ENCODE measurements at places on chromosomes 2 and 18. TPM values are rescaled to one million over a fixed set of nuclear protein-coding genes. Genes with fewer than 3 reads are reported as not detected.

DNA sequence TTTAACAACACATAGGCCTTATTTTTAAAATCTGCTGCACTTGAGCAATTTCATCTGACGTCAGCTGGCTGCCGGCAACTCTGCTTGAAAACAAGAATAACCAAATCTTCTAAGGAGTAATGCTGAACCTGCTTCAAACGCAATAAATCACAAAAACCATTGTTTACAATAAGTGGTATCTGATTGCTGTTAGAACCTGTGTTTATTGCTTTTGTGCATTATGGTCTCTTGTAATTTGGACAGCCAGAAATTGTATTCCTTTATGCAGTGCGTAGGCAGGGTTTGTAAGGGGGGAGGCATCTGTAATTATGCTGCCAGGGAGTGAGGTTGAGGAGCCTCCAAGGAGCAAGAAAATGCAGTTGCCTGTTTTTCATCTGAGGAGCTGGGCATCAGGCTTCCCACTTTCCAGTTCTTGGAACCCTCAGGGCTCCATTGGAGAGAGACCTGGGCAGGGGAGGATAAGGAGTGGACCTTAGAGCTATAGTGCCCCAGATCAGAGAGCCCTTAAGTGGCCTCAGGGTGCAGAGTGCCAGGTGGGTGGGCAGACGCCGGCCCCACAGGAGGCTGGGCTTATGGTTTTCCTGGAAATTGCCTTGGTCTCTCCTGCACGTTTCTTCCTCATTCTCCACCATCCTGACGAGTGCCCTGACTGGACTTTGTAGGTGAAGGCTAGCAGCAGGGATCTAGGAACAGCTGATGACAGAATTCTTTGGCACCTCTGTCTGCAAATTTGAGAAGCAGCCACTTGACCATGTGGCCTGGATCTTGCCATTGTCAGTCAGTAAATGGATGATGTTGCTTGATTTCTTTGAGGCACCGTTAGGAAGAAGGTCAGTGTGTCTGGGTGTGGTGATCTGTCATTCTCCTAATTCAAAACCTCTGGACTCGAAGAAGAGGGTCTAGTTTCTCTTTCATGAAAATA is 129.2 kb downstream of the KLHL29 start:
- no peak for DNase-seq

- no peak for DNase-seq
Observed at GRCh38 chr2:236772220-236772837, 202.7 kb downstream of the ACKR3 start.

DNA sequence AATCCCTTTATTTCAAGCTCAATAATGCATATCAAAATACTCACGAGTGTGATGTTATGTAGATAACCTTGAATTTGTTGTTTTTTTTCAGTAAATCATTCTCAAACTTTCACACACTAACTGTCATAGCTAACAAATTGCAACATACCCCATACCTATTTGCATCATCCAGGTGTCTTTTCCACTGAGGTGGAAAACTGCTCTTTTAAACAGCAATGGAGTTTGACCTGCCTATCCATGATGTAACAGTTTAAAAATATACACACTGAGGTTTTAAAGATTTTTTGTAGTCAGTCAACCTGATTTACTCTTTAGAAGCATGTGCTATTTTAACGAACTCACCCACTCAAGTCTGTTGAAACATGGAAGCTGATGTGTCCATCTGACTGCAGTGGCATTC is 298.7 kb downstream of the RND3 start:
- no peak for DNase-seq

- no peak for DNase-seq
Observed at GRCh38 chr18:3607309-3608098, 157.5 kb downstream of the TGIF1 start.

DNA sequence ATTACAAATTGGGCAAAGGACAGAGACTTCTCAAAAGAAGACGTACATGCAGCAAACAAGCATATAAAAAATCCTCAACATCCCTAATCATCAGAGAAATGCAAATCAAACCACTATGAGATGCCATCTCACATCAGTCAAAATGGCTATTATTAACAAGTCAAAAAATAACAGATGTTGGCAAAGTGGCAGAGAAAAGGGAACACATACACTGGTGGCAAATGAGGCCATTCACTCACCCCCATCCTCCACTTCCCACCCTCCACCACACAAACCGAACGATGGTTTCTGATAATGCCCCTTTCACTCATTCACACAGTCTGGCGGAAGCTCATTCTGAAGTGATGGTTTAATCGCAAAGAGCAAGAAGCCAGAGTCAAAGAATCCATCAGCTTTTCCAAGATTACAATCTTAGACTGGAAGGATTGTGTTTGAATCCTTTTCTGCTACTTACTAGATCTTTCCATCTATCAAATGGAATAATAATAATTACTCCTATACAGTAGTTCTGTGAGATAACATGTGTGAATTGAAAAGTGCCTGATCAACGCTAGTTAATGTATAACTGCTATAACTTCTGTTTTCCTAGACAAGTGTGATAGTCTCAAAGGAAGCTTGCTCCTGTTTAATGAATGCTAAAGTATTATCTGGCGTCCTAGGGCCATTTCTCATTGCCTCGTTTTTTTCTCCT is 16.9 kb upstream of the CD28 start:
- DNase-seq = no peak

GRCh38 chr18:48638451-48638850 is 99.6 kb downstream of the CTIF start:
- DNase-seq = no peak

GRCh38 chr2:174247474-174248186 is 702 bp downstream of the OLA1 start:
- peak; percentile 6 for DNase-seq

- no peak for DNase-seq
Observed at GRCh38 chr2:133871545-133872209, 303.4 kb upstream of the NCKAP5 start.

GRCh38 chr2:70549064-70549710 is 4.4 kb downstream of the TGFA start:
- no peak for DNase-seq

GRCh38 chr2:151032741-151033191 is 228.9 kb downstream of the RBM43 start:
- DNase-seq = no peak

- DNase-seq = peak; percentile 39
Observed at GRCh38 chr2:84904717-84905174, 710 bp upstream of the TMSB10 start.

- DNase-seq = no peak
Observed at GRCh38 chr2:69285379-69285894, 101.6 kb downstream of the GFPT1 start.

DNA sequence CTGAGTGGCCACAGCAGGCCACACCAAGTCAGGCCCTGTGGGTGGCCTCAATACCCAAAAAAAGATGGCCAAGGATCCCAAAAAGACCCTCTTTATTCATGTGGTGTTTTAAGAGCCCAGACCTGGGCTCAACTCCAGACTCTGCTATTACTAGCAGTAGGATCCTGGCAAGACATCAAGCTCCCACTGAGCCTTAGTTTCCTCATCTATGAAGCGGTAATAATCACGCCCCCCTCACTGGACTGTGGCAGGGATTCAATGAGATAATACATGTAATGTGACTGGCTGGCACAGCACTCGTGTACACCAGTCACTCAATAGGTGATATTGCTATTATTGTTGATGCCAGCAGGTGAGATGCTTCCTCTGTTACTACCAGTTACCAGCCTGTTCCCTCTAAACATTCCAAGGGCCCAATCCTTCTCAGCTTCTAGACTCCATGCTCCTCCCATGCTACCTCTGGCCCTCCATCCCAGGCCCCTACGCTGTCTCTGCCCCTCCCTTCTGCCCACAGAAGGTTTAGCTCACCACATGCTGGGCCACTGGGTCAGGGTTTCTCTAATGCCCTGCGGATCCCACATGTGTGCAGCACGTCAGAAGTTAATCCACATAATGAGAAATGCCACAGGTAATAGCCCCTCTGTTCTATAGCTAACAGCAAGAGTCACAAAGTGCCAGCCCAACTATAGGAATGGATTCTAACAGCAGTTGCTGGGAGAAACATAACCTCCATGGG is 51.2 kb downstream of the SLC4A5 start:
- no peak for DNase-seq

DNA sequence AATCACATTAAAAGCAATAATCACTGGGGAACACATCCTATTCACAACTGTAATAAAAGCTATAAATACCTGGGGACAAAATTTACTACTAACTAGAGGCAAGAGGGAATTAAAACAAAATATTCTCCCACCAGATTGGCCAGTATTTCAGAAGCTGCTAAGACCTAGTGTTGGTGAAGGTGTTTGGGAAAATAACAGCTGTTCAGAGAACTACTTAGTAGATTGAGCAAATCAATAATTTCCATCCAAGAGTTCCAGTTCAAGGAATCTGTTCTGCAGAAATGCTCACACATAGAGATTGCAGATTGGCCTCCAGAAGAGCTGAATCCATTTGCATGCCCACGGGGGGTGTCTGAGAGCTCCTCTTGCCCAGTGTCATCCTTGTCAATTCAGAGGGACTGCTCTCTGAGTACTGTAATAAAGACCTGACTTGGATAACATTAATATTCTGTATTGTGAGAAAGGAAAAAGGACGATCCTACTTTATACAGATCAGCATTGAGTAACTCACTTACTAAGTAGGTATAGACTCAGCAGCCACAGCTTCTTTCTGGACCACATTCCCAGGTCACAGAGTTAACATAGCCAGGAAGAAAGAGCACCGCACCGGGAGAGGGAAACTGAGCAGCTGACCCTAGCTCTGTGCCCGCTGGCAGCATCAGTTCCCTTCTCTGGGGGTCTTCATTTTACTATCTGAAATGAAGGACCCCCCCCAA is 5.6 kb downstream of the TUBB6 start:
- no peak for DNase-seq

Gene CDH7
- total RNA-seq = not detected

Gene TLX2
- total RNA-seq = 0.10 TPM

Gene LHCGR
- total RNA-seq = not detected

Gene FBLN7
- 34.5 TPM for total RNA-seq

Data from activated naive CD4-positive, alpha-beta T cell treated with anti-CD3 and anti-CD28 coated beads for 36 hours (primary cell).